ENCODE measurements at places on chromosomes 1 and 21.

DNA sequence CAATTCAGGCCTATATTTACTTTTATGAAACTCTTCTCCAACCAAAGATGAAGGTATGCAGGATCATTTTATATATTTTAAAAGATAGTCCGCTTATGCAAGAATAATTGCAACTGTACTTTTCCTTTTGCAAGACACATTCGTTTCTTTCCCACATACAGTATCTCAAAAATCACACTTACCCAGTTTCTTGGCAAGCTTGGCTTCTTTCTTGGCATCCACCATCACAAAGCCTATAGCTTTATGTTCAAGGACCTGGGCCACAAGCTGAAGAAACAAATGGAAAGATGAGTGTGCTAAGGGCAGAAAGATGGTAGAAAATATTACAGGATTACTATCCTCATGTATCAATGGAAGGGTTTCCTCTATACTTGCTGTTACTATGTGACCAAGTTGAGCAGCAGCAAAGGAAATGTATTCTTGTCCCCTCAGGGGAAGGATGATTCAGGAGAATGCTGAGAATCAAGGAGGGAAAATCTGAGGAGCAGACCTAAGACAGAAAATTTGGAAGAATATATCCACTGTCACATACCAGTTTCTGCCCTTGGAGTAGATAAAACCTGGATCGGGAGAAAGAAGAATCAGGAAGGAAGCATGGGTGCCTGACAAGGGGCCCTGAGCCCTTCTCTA lies 23.8 kb downstream of the CASQ2 start:
- no peak for DNase-seq

DNA sequence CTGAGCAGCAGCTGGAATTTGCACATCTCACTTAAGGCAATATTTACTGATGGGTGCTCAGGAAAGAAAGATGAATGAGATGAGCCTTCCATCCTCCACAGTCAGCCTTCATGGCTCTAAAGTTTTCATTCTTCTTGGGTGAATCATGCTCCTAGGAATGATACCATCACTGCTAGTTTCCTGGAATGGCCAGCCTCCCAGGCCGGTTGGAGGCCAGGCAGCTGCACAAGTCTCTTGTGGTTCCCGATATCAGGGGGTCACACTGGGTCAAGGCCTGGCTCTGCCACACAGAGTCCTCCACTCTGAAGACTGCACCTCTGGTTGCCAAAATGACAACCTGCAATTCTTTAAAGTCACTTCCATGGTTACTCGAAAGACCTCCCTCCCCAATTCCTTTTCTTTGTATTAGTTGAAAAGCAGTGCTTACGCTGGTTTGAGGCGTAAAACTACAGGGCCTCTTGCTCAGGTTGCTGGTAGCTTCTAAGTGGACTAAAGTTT lies 46.2 kb upstream of the PALMD start:
- no peak for DNase-seq

- no peak for DNase-seq
These were observed 267.0 kb downstream of the KCTD3 start for GRCh38 chr1:215833941-215834729.

- no peak for DNase-seq
These were observed 2.0 kb downstream of the EFHD2 start for GRCh38 chr1:15411593-15412137.

DNA sequence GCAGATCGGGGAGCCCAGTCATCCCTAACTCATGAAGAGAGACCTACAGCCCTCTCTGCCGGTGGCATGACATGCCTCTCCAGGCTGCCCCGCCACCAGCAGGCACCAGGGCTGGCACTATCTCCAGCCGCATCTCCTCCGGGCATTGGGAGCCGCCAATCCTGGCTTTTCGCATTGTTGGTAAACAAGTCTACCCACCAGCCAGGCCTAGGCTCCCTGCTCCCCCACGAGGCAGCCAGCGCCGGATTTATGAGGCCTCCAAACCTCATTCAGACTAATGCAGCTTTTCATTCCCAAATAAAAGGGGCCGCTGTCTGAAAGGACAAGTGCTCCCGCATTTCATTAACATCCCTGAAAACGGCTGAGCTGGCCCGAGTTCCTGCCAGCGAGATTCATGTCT lies 3.4 kb upstream of the GRIK3 start:
- DNase-seq, result no peak

DNA sequence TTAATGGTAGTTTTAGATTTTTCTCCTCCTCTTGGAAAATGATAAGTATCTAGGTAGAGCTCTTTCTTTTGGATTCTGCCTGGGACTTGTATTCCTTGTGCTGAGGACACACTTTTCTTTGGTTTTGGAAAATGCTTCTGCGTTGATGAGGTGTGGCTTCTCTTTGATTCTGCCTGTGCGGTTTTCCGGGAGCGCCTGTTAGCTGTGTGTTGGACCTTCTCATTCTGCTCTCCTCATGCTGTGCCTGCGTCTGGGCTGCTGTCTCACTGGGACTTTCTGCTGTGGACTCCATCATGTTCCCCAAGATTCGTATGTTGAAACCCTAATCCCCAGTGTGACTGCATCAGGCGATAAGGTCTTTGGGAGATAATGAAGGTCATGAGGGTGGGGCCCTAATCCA lies 21.0 kb downstream of the C1orf174 start:
- DNase-seq, result no peak

GRCh38 chr1:206030714-206031113 lies 7.0 kb upstream of the CTSE start:
- DNase-seq, result peak; percentile 37

DNA sequence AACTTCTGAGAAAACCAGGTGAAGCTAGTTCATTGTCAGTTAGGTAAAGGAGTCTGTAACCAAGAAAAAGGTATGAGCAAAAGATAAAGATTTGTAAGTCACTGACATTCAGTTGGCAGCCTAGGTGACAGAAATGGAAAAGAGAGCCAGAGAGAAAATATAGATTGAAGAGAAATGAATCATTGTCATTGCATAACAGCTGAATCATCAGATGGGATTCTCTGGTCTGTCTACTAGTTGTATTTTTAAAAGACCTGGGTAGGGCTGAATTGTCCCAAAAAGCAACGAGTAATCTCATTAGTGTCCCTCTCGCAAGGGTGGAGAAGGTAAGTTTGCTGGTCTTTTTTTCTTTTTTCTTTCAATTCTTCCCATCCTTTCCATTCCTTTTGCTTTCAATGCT lies 36.6 kb downstream of the PTGS2 start:
- DNase-seq, result no peak

DNA sequence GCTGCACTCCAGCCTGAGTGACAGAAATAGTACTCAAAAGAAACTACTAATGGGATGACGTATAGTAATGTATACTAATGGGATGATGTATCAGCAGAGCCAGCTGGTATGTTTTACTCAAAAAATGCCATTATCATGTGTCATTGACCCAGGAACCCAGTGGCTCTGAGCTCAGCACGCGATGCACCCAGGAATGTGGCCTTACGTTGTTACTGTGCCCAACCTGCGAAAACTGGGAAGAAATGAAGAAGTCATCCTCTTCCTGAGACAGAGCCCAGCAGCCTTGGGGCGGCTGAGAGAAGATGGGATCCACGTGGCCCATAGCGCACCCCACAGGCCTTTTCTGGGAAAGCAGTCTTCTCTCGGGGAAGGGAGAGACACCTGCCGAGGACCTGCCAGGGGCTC lies 8.8 kb downstream of the UBE2J2 start:
- no peak for DNase-seq

DNA sequence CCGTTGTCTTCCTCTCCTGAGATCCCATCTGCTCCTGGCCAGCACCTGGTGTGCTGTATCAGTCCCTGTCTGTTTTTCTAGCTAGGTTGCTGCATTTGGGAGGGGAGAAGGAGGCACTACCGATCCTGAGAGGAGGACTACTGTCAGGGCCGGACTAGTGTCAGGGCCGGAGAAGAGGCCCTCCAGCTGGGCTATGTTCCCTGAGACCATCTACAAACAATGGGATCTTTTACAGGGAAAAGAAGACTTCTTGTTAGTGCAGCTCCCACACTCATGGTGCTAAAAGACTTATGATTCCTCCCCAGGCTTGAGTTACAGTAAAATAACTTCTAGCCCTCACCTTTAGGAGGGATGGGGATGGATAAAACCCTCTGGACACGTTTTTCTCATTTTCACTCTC lies 141.0 kb upstream of the TNR start:
- DNase-seq, result no peak

DNA sequence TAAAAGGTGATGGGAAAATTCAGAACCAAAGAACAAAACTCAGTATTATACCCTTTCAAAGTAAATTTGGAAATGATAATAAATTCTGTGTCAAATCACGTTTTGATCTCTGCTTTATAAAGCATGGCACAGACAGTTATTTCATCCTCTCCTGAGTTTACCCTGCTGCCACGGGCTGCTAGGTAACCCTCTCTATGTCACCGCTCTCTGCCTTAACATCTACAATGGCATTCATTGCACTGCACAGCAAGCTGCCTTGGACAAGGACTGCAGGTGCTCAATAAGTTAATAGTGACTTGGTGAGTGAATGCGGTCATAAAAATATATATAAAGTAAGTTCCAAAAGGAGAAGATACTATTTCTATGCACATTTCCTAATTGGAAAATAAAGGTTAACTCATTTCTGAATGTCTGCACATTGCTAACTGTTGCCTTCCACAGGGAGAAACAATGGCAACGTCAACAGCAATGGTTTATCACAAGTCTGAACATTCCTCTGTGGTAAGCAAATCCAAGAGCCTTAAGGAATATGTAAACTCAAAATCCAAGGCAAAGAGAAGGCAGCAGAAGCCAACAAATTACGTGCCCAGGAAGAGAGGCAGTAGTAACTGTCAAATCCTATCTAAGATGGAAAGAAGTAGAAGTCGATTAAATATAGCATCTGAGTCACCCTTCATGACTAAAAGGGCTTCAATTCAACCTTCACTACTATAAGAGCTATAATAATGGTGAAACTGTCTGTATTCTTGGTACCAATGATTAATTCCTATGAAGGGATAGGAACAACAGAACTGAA lies 19.4 kb downstream of the FYB2 start:
- no peak for DNase-seq

- peak; percentile 19 for DNase-seq
These were observed 1.7 kb downstream of the NR5A2 start for GRCh38 chr1:200029035-200029821.

- no peak for DNase-seq
These were observed 72.5 kb upstream of the TNFSF18 start for GRCh38 chr1:173122958-173123852.

- DNase-seq, result no peak
These were observed 111.1 kb upstream of the ZP4 start for GRCh38 chr1:238001818-238002217.

DNA sequence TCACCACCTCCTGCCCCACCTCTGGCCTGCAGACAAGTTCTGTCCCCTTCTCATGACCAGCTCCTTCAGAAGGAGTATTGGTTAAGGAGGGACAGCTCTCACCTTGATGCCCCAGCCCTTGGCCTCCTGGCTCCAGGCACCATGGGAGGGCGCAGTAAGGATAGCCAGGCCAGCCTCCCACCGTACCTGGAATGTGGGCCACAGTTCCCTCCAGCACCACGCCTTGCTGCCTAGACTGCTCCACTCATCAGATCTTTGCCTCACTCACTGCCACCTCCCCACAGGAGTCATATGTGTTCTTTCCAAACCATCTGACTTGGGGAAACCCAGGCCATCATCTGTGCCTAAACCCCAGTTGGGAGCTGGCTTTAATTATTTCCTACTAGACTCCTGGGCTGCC lies 97.0 kb downstream of the CCDC185 start:
- no peak for DNase-seq

DNA sequence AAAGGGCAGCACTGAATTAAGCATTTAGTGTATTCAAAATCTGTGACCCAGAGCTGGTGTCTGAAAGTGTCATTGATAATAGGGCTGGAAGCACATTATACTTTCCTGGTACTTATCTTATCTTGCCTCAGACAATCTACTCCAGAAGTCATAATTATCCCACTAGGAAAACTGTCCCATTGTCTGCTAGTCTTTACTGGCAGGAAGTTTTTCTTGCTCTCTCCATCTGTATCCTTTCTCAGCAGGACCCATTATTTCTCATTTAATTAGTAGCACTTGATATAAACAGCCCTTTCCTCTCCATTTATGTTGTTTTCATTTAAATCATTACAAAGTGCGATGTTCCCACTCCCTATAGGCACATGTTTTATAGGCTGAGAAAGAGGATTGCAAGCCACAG lies 36.5 kb upstream of the BARHL2 start:
- DNase-seq, result no peak

DNA sequence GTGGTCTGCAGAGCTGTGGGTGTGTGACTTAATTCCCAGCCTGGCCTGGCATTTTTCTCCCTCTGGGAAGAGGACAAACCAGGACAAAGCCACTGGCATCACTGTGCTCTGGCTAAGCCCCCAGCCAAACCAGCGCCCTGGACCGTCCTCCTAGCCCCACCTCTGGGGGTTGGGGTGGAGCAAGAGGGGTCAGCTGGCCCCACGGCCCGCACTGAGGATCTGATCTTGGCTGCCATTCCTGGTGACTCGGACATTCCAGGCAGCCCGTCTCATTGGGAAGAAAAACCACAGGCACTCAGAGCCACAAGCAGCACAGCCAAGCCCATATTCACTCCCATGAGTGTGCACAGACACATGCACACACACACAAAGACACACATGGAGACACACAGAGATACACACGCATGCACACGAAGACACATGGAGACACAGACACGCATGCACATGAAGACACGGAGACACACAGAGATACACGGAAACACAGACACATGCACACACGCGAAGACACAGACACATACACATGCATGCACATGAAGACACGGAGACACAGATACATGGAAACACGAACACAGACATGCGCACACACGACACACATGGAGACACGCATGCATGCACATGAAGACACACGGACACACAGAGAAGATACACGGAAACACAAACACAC lies 2.3 kb upstream of the MXRA8 start:
- no peak for DNase-seq

DNA sequence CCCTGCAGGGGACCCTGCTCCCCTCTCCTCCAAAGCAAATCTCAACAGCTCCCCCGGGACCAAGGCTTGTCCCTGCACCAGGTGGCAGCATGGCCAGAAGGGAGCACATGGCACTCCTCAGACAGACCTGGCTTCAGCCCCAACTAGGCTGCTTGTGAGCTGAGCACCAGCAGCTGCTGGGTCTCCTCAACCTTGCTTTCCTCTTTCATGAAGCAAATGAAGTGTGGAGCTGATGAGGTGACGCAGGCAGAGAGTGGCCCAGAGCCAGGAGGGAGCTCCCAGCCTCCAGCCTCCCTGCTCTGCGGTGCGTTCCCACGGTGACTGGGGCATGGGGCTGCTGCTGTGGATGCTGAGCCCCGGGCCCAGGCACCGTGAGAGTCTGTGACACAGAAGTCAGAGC lies 34.0 kb downstream of the MEGF6 start:
- no peak for DNase-seq
